Prostate gland (tissue), 2 donors: ENCODE measurements at places on chromosomes 16 and 17.

DNA sequence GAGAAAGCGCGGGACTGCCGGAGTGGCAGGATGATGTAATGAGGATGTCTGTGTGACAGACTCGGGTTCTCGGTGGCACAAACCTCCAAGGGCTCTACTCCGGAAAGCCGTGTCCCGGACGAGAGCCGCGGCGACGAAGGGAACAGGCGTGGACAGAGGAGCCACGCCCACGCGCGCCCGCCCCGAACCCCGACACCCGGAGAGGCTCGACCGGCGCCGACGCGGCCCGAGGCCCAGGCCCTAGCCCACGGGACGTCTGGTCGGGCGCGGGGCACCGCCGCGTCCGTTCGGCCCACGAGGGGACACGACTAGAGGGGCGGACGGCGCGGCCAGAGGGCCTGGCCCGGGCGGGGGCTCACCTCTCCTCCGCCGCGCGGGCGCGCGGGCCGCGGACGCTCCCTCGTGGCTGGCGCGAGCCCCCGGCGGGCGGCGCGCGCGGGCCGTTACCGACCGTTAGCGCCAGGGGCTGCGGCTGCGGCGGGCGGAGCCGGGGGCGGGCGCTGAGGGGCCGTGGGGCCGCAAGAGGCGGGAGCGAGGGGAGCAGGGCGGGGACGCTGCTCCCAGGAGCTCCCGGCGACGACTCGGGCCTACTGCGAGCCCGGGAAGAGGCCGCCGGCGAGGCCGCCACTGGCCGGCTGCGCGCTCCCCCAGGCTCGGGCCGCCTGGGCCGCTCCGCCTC lies 2.1 kb upstream of the IRX5 start:
- DNase-seq = peak; percentile 78

GRCh38 chr16:11234884-11235702 lies 20.9 kb downstream of the SOCS1 start:
- DNase-seq = no peak

GRCh38 chr17:19987897-19988296 lies 10.3 kb upstream of the AKAP10 start:
- DNase-seq = no peak

GRCh38 chr17:54968988-54969332 lies 395 bp downstream of the STXBP4 start:
- DNase-seq = peak; percentile 24

GRCh38 chr17:71361656-71362450 lies 759.0 kb upstream of the SOX9 start:
- DNase-seq = no peak

DNA sequence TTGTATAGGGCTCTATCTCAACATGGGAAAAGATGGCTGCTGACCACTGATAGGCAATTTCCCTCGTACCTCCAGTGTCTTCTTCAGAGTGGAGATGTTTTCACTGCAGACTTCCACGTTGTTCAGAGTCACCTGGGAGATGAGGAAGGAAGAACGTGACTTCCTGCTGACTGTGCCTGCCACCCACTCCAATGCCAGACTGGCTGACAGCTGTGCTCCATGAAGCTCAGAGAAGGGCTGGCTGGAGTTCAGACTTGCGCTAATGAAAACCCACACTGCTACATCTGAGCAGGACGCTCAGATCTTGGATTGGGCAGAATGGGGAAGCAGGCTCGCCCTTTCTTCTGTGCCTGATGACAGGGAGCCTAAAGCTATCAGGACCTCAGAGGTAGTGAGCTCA lies 33.1 kb downstream of the COG4 start:
- no peak for DNase-seq

DNA sequence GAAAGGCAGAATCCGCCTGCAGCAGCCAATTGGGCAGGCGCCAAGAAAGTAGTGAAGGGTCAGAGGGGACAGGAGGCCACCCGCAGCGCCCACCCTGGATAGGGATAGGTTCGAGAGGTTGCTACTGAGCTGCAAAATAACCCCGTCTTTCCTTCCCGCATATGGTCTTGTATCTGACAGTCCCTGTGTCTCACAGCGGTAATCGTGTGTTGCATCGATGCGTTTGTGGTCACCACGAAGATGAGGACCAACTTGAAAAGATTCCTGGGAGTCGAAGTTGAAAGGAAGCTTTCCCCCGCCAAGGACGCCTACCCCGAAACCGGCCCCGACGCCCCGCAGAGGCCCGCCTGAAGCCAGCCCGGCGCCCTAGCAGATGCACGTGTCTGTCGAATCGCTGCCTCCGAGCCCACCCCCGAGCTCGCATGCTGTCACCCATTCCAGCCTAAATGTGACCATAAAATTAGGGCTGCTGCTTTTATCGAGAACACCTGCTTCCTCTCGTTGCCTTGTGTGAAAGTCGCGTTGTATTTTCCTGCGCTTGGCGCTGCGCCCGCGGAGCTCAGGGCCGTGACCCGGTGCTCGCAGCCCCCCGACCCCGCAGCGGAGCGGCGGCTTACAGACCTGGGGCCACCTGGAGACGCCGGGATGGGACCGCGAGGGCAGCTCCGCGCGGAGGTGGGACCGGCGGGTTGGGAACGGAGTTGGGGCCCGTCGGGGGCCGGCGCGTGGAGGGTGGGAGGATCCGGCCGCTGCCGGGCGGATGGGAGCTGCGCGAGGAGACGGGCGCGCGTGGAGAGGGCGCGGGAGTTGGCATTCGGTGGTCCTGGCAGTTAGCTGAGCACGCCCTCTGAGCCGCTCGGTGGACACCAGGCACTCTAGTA lies at the start of gene CMTM2:
Gene CMTM2 (plus strand): TSS at position 813 of the 881 bp plus-strand sequence. CDS start 145 bp downstream, outside the sequence.
- DNase-seq = no peak

DNA sequence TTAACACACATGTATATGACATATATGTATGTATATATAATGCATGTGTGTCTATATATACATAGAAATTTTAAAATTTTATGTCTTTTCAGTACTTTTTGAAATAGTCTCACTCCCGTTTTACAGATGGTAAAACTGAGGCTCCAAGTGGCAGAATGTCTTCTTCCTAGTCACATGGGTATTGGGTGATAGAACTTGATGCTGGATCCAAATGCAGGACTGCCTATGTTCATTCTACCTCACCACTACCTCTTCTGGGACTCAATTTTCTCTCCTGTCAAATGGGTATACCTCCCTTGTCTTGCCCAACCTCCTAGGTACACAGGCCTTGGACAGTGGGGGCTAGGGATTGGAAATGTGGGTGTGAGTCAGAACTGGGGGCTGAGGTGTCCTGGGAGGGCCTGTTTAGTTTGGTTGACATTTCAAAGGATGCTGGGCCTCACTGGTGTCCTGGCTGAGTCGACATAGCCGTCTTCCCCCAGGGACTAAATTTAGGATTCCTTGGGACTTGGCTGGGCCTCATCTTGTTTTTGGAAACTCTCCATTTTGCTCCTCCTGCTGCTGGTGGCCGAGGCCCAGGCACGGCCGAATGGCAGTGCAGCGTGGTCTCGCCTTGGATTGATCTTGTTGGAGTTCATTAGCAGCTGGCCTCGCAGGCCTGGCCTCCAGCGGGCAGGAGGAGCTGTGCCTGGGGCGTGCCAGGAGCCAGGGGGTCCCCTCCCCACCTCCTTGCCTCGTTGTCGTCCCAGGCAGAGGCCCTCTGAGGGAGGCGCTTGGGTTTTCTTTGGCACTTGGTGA lies 25.9 kb downstream of the NKD1 start:
- DNase-seq = no peak

- no peak for DNase-seq
Measured at GRCh38 chr17:10518271-10519037, at the start of gene MYH1. MYH1 (minus strand) TSS chr17:10518542; CDS start chr17:10516642, 1,900 bp downstream.

- no peak for DNase-seq
Measured at GRCh38 chr16:20760346-20760745, 3.5 kb upstream of the ACSM3 start.

GRCh38 chr16:51391798-51392511 lies 240.9 kb upstream of the SALL1 start:
- no peak for DNase-seq

- DNase-seq = no peak
Measured at GRCh38 chr17:82062076-82062983, 3.3 kb downstream of the DUS1L start.

GRCh38 chr17:19650826-19651225 lies 2.3 kb downstream of the ALDH3A2 start:
- no peak for DNase-seq

GRCh38 chr16:71352963-71353460 lies 5.5 kb upstream of the CALB2 start:
- no peak for DNase-seq

GRCh38 chr17:57705921-57706695 lies 39.0 kb downstream of the CCDC182 start:
- peak; percentile 66 for DNase-seq

GRCh38 chr16:88558457-88559442 lies 11.5 kb upstream of the ZC3H18 start:
- DNase-seq = peak; percentile 23

GRCh38 chr16:70679671-70680494 lies 6.0 kb downstream of the MTSS2 start:
- DNase-seq = no peak

DNA sequence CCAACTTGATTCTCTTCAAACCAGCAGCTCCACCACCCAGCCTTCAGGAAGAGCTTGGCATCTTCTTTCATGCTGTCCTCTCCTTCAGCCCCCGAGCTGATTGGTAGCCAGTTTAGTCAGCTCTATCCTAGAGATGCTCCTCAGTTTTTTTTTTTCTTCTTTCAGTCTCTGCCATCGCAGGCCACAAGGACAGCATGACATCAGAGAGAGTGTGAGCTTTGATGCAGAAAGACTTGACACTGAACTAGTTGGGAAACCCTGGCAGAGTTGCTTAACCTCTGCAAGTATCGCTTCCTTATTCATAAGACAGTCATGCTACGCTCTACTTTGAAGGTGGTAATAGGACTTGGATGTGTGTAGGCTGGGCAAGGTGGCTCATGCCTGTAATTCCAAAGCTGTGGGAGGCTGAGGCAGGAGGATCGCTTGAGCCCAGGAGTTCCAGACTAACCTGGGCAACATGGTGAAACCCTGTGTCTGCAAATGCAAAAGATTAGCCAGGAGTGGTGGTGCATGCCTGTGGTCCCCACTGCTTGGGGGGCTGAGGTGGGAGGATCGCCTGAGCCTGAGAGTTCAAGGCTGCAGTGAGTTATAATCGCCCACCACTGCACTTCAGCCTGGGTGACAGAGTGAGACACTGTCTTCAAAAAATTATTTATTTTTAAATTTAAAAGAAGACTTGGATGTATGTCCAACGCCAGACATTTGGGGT lies 2.6 kb downstream of the CD300LB start:
- no peak for DNase-seq

DNA sequence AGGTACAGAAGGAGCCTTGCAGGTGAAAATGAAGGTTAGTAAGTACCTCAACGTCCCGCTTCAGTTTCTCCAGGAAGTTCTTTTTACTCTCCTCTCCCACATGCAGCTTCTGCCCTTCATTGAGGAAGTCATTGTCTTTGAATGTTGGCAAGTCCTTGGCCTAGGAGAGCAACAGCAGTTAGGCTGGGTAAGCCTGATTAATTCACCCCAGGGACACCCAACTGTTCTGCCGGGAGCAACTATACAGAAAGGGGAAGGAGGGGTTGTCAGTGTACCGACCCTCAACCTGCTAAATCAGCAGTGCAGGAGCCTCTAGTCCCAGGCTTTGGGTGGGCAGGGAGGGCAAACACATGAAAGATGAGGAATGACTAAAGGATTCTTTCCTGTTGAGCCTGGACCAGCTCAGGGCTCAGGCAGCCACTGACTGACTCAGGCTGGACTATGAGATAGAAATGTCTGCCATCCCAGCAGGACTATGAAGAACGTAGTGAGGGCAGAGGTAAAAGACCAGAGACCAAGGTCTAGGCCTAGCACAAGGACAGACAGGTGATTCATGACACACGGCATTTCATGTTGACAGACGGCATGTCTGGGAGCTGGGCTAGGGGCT lies 21.6 kb downstream of the PIP4K2B start:
- no peak for DNase-seq

GRCh38 chr16:1794221-1794871 lies 841 bp upstream of the IGFALS start:
- no peak for DNase-seq

- peak; percentile 56 for DNase-seq
Measured at GRCh38 chr16:2992383-2993081, 12.3 kb upstream of the PKMYT1 start.

DNA sequence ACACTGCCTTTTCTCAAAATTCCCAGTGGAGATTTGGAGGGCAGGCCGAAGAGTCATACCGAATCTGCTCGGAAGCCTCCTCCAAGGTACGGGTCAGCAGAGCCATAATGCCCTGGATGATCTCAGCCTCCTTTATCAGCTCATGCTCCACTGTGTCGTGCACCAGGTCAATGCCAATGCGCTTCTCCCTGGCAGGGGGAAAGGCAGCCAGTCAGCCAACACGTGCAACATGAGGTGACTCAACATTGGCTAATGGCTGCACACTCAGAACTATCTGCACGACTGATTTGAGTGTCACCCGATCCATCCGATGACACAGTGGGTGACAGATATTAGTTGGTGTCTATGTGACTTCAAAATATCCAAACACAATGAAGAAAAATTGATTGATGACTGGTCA lies 15.8 kb downstream of the TEKT1 start:
- no peak for DNase-seq

DNA sequence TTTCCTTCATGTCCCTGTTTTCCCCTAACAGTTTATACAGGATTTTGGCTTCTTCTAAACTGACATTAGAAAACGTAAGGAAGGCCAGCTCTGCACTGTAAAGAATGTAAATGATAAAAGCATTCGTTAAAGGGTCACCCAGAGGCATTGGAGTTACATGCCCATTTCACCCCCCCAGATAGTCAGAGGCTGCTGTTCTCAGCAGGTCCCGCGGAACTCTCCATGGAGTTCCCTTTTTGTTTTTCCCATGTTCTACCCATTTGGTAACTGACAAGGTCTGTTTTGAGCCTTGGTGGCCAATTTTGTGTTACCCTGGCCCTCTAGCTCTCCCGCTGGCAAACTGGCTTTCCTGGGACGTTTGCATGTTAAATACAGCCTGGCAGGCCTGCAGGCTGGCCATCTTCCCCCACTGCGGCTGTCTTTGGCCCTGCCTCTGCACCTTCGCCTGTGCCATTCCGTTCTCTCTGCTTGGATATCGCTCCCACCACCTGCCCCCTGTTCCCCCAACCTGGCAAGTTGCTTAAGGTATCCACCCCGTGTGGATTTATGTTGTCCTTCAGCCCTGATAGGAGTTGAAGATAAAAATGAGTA lies 49.7 kb downstream of the EPN2 start:
- DNase-seq = no peak

DNA sequence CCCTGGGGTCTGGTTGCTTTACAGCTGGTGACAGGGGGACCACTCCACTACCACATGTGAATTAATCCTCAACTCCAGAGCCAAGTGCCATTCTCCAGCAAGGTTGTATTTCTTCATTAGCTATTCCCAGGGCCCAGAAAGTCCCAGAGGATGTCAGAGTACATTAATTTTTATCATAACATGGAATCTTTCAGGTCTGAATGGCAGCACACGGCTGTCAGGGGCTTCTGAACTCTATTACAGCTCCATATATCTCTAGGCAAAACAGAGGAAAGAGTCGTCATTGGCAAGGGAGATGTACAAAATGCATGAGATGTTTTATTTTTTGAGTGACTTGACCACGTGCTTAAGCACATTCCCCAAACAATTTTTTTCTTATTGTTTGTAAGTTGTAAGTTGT lies 303.4 kb downstream of the WWOX start:
- no peak for DNase-seq
